ENCODE measurements at places on chromosomes 11 and 22. TPM values are rescaled to one million over a fixed set of nuclear protein-coding genes. Genes with fewer than 3 reads are reported as not detected.

NAV2 gene
- 6.1 TPM for polyA plus RNA-seq

HSPB2 gene
- 2.5 TPM for polyA plus RNA-seq

NLRP10 gene
- 3.9 TPM for polyA plus RNA-seq

RFPL2 gene
- not detected for polyA plus RNA-seq

OR5B21 gene
- polyA plus RNA-seq, result not detected

SHISAL1 gene
- 0.28 TPM for polyA plus RNA-seq

MUC15 gene
- not detected for polyA plus RNA-seq

NAALADL1 gene
- 38.7 TPM for polyA plus RNA-seq

SMDT1 gene
- 35.7 TPM for polyA plus RNA-seq

HTR3A gene
- not detected for polyA plus RNA-seq

APOBEC3G gene
- polyA plus RNA-seq, result 7.3 TPM

CABP2 gene
- not detected for polyA plus RNA-seq

GRM5 gene
- polyA plus RNA-seq, result not detected

OR5L1 gene
- polyA plus RNA-seq, result not detected

RIBC2 gene
- polyA plus RNA-seq, result 0.58 TPM

CDC42EP1 gene
- polyA plus RNA-seq, result 36.3 TPM

IRF7 gene
- 4.2 TPM for polyA plus RNA-seq

NXPE2 gene
- polyA plus RNA-seq, result 0.06 TPM

OR4D5 gene
- polyA plus RNA-seq, result not detected

MYBPC3 gene
- not detected for polyA plus RNA-seq

ZP1 gene
- polyA plus RNA-seq, result 0.67 TPM

LMO2 gene
- polyA plus RNA-seq, result not detected

C1QTNF5 gene
- polyA plus RNA-seq, result 12.2 TPM

C11orf52 gene
- polyA plus RNA-seq, result 2.9 TPM

NRGN gene
- polyA plus RNA-seq, result 1.6 TPM

PAMR1 gene
- 131 TPM for polyA plus RNA-seq

MS4A18 gene
- not detected for polyA plus RNA-seq

FTH1 gene
- polyA plus RNA-seq, result 1,472 TPM

Data from BJ (cell line).